ENCODE measurements at places on chromosomes 6 and 20.
A peak's percentile ranks its signal among the peaks of the same experiment; 100 is the strongest.

GRCh38 chr6:33075568-33076405, at the start of gene HLA-DPB1:
TSS of gene HLA-DPB1 (plus strand) at chr6:33075990. CDS start at chr6:33076042, 52 bp downstream.
- peak; percentile 70 for DNase-seq

GRCh38 chr6:116180375-116180774, 54.4 kb upstream of the COL10A1 start:
- no peak for DNase-seq

- DNase-seq = no peak
Observed at GRCh38 chr20:59628171-59628570, 23.8 kb downstream of the PHACTR3 start.

- DNase-seq = no peak
Observed at GRCh38 chr6:169274781-169275180, 21.1 kb upstream of the THBS2 start.

DNA sequence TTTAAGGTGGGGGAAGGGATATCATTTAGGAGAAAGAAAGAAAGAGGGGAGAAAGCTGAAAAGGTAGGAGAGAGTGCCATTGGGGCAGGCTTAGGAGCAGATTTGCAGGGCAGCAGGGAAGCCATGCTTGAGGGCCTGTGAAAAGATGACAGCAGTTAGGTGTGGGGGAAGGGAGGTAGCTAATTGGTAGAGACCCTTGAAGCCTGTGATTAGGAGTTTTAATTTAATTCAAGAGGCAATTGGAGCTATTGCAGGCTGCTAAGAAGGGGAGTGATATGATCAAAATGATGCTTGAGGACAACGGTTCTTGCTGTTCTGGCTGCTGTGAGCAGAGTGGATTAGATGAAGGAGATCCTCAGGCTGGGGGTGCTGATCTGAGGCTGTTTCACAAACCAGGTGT, 24.5 kb upstream of the SEC63 start:
- no peak for DNase-seq

GRCh38 chr6:136528477-136528876, 21.7 kb downstream of the MAP7 start:
- DNase-seq = no peak

Measured in CD4-positive, alpha-beta T cell treated with Interleukin-6 at 100 ng/mL for 8 hours (primary cell).